ENCODE measurements at places on chromosomes 12 and 14.

DNA sequence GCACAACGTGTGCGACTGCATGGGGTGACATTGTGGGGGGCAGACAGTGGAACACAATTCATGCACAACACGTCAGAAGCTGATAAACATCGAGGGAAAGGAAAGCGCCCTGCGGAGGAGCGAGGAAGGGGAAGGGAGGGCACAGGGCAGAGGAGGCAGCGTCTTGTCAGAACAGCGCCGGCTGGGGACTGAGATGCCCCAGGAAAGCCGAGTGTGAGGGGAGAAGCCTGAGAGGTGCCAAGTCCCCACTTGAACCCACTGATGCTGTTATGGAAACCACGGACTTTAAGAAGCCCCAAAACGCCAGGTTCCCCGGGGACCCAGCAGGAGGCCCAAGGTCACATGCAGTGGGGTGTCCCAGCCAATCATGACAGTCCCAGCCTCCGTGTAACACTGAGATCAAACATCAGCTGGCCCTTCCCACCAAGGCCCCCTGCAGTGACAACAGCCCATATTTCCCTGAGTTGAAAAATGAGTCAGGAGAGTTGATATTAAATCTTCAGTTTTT lies 70.0 kb downstream of the GALNT9 start:
- DNase-seq = no peak

GRCh38 chr12:120406069-120406468 lies 31.8 kb upstream of the COX6A1 start:
- peak; percentile 64 for DNase-seq

DNA sequence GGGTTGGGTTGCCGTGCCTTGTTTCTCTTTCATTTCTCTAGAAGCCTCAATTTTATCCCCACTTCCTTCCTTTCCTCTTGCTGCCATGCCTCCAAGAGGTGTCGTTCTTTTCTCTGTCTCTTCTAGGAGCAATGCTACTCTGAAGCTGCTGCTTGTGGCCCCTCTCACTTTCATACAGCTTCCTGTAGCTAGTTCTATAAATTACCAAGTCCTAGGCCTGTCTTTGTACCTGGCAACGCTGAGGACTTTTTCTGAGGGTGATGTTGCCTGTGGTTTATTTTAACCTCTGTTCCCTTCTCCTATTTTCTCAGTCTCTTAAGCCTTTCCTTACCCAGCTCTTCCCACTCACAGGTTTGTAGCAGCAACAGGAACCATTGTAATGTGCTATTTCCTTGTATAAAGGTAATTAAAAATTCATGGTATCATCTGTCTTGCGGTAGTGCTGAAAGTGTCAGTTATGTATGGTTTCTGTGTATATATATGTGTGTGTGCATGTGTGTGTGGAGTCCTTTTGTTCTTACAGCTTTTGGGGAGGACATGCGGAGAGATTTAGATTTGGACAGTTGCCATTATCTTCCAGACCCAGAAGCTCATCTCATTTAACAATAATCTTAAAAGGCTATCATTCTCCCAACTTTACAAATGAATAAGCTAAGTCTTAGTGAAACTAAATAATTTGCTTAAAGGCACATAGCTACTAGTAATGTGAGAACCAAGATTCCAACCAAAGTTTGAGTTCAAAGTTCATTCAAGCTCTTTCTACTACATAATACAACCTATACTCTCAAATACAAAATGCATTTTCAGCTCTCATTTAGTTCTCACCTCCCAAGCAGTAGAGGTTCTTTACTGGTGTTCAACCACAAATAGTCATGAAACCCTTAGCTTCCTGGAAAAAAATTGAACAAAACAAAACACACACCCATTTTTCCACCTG lies 43.8 kb downstream of the DDHD1 start:
- peak; percentile 44 for DNase-seq

DNA sequence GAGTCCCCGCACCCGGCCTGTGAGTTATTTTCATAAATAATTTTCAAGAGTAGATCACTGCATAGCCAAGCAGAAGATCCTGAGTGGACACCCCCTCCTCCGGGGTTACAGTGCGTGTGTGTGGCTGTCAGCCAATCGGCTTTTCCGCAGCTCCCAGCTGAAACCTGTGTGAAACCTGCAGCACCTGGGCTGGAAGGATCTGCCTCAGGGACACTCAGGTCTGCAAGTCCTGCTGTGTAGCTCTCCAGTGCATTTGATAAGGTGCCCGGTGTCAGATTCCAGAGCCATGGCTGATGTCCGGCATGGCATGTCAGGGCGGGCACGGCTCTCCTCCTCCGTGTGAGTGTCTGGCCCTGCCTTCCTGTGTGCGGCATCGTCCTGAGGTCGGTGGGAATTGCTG lies 124.8 kb downstream of the GLT1D1 start:
- DNase-seq = no peak

DNA sequence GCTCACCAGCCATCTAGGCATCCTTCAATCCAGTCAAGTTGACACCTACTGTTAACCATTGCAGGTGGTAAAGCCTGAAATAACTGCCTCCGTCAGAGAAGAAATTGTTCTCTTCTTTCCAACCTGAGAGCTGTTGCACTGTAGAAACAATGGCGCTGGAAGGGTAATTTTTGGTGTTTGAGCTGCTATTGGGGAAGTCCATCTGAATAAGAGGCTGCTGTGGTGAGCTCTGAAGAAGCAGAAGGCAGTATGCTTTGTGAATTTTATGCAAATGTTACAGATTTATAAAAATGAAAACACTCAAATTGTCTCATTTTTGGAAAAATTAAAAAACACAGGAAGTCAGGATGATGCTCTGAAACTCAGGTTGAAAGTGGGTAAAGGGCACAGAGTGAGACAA lies 60.2 kb downstream of the SNAPC1 start:
- no peak for DNase-seq

GRCh38 chr14:101150039-101150610 lies 246.6 kb upstream of the RTL1 start:
- no peak for DNase-seq

DNA sequence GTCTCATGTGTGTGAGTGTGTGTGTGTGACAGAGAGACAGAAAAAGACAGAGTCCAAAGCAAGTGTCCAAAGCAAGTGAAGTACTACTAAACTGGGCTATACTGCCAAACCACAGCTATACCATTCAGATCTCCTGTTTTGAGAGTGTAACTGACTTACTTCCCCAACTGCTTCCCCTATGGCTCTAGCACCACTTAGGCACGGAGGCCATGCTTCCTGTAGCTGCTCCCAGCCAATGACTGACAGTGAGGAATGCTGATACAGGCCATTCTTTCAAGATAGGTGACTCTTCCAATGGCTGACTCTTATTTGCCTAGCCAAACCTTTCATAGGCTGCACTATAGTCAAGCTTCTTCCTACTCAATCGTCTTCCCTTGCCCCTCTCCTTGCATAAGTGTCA lies 393.2 kb downstream of the BCAT1 start:
- no peak for DNase-seq

DNA sequence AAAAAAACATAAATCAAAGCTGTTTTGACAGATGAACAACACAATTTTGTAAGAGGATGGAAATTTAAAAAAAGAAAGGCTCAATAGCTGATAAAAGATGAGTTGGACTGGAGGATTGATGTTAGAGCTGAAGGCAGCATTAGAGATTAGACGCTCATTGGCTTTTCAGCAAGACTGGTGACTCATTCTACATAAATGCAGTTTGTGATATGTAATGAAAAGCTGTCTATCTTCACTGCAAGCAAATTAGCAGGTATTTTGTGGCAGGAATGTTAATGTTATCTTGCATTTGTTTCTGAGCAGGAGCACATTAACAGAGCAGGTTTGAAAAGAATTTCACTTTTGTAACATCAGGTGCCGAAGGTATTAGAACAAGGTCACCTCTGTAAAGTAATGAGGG lies 442.7 kb upstream of the NOVA1 start:
- peak; percentile 69 for DNase-seq

DNA sequence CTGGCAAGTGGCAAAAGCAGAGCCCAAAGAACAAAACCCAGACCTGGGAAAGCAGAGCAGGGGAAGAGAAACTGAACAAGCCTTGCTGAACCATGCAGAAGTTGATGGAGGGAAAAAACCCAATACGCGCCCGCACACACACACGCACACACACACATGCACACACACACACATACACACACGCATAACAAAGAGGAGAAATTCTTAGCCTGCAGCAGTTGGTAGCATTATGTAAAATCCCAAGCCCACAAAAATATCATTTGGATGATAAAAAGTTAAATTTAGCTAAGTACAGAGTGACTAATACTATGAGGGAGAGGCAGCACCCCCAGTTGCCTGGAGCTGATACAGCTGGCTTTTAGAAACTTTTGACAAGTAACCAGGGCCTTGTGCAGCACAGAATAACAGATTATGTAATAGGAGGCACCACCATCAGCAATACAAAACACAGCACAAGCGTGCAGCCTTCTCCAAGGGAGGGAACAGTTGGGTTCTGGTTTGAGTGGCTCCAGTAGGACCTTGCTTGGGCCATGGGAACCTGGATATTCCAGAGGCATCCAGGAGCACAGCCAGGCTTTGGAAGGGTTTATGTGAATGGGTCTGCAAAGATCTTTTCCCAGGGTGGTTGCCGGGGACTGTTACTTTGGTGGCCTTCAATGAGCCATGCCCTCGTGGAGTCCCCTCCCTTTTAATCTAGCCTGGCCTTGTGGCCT lies 35.3 kb downstream of the PITPNM2 start:
- DNase-seq = no peak

DNA sequence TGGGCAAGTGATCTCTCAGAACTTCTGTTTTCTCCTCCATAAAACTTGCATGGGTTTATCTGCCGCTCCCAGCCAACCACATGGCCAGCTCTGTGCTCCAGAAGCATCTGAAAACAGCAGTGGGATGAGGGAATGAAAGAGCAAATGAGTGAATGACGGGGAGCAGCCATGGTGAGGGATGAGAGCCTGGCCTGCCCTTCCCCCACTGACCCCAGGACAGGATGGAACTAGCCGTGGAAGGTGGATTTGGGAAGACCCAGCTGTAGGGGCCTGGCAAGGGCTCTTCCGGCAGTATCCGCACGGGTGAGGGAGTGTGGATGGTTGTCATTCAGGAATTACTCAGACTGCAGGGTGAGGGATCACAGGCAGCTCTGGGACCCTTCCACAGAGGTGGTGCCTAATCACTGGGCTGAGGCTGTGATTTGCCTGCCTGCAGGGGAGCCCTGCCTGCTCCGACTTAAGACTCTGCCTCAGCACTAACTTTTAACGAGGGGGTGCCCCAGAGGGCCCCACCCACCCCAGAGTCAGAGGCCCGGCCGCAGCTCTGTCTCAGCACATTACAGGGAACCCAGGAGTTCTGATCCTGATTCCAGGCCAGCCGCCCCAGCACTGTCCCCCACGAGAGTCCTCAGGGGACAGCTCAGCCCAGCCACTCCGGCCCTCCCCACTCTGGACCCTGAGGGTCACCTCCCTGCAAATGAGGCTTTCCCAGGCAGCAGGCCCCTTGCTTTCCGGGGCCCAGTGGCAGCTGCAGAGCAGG lies 136.8 kb upstream of the C14orf180 start:
- DNase-seq = no peak

GRCh38 chr12:41612892-41613557 lies 424.9 kb downstream of the PDZRN4 start:
- no peak for DNase-seq

DNA sequence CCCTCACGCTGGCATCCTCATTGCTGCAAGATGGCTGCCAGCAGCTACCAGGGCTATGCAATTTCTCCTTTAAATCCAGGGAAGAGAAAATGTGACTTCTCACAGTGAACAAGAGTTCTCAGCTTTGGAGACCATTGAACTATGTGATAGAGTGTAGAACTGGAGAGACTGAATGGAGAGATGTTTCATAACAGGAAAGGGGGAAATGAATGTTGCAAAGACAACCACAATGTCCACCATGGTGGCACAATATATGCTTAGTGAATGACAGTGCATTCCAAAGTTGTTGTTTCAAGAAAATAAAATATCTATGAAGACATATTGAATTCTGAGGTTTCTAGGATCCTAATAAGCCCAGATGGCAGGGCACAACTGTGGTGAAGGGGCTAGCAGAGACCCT lies 13.2 kb upstream of the COCH start:
- no peak for DNase-seq

- peak; percentile 55 for DNase-seq
Observed at GRCh38 chr12:113220593-113221180, 577 bp upstream of the TPCN1 start.

Measured in NCI-H2227 treated with DMSO at 0.1 percent for 48 hours (cell line).